ENCODE measurements at places on chromosomes 1 and 21.

GRCh38 chr1:111904478-111905218, 84.8 kb downstream of the KCND3 start:
- no peak for DNase-seq

- DNase-seq = peak; percentile 41
Measured at GRCh38 chr1:117754061-117754969, 148.5 kb downstream of the TENT5C start.

DNA sequence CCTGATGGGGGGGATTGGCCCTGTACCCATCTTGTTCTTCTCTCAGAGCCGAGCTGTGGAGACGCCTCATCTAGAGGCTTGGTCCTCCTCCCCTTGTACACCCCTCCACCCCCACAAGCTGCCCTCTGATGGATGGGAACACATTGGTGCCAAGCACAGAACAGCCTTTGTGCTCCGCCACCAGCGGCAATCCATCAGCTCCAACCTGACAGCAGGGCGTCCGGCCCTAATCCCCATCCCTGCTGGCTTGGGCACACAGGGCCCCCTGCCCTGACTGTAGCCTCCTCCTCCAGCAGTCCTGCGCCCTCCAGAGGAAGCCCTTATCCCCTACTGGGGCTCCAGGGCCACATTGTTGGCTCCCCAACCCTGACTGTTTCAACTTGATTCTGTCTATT, 3.8 kb upstream of the MYOG start:
- no peak for DNase-seq

GRCh38 chr1:94411237-94411636, 7.0 kb upstream of the ABCD3 start:
- DNase-seq = no peak

DNA sequence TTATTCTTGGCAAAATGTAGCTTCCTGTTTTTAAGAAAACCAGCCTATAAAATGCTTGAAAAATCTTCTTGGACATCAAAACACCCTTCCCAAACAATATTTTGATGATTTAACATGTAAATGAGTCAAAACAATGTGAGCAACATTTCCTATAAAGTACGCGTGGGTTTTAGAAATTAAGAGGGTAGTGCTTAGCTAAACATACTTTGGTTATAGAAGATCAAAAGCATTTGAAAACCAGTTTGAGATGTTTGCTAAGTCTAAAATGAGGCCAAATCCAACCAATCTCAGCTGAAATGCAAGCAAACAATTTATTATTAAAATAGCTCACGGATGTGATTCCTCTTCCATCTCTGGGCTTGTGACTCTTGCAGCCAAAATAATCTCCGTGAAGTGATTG, 350.4 kb downstream of the TGFB2 start:
- DNase-seq = no peak

DNA sequence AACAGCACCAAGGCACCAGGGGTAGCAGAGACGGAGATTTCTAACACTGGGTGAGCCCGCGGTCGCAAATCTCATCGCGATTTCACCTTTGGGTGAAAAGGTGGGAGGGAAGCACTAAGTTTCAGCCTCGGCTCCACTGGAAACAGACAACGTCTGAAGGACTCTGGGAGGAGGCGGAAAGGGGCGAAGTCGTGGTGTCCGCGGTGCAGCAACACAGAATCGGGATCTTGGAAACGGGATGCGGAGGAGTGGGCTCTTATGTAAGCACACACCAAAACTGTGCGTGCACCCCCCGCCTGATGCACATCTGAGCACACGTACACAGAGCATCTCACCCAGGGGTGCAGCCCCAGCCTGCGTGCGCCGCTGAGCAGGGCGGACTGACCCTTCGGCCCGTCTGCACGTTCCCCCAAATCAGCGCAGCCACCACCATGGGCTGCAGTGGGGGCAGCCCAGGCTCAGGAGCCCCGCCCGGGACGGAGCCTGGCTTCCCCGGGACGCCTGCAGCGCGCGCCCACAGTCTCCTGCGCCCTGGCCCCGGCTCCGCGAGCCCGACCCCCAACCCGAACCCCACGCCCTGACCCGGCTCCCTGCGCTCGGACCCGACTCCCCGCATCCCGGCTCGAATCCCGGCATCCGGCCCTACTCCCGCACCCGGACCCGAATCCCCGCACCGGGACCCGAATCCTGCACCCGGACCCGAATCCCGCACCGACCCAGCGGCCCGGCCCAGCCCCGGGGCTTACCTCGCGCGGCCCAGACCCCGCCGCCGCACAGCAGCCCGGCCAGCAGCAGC, 670 bp downstream of the CLSTN1 start:
- no peak for DNase-seq

DNA sequence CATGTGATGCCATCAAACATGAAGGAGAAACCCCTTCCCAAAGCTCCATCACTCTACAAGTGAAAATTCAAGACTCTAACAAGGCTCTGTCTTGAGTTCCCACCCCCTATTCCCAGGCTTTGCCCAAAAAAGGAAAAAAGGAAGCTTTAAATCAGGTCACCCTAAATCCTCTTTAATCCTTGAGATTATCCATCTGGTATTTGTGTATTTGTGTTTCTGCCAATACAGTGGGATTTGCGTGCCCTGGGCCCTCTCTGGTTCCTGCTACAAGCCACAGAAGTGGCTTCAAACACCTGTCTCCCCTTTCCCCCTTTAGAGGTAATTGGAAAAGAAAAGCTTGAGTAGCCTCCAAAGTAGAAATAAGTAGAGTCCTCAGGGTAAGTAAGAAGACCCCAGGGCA, 120.4 kb downstream of the EDEM3 start:
- no peak for DNase-seq

DNA sequence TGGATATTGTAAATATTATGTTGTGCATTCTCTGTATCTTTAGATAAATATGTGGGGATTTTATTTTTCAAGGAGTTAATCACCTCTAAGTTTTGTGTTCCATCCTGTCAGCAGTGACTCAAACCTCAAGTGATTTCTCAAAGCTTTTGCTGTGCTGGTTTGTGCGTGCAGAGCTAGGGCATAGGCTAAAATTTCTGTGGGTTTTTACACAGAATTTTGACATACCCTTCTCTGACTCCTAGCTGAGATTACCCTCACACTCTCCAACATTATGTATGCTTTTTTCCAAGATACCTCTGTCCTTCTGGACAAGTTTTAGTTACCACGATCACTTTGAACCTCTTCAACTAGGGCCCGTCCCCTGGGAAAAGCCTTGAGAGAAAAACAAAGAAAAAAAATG, 384.9 kb downstream of the NCAM2 start:
- no peak for DNase-seq

GRCh38 chr1:96721053-96721415, 550 bp upstream of the PTBP2 start:
- no peak for DNase-seq

DNA sequence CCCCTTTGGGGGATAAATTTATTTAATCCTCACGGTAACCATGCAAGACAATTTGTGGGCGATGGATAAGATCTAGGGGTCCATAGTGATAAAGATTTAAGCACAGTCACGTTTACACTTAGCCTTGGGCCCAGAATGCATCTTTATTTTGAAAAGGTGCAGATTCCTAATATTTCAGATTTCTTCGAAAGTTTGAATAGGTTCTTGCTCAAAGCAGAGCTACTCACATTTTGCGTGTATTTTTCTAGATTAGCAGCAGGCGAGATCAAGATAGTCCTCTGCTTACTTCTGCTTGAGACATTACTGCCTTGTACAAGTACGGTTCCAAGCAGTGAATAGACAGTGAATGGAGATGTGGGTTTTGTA, 647 bp downstream of the TSEN15 start:
- no peak for DNase-seq

GRCh38 chr21:28614791-28615190, 377.9 kb downstream of the LTN1 start:
- no peak for DNase-seq
